ENCODE measurements at places on chromosomes 6 and 20.

DNA sequence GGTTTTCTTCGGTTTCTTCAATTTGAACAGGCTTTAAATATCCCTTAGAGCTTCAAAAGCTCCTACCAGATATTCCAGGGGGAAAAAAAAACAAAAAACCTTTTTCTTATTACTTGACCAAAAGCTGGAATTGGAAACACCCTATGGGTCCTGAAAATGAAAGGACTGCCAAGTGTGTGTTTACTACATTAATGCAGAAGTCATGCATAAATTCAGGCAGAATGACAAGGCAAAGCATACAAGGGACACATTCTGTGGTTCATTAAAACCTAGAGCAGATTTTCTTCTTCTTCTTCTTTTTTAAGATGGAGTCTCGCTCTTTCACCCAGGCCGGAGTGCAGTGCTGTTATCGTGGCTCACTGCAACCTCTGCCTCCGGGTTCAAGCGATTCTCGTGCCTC lies 119.1 kb downstream of the GMDS start:
- DNase-seq, result no peak

GRCh38 chr20:46101957-46102356 lies 12.2 kb upstream of the NCOA5 start:
- DNase-seq, result no peak

GRCh38 chr6:11484441-11484840 lies 53.1 kb upstream of the TMEM170B start:
- no peak for DNase-seq

DNA sequence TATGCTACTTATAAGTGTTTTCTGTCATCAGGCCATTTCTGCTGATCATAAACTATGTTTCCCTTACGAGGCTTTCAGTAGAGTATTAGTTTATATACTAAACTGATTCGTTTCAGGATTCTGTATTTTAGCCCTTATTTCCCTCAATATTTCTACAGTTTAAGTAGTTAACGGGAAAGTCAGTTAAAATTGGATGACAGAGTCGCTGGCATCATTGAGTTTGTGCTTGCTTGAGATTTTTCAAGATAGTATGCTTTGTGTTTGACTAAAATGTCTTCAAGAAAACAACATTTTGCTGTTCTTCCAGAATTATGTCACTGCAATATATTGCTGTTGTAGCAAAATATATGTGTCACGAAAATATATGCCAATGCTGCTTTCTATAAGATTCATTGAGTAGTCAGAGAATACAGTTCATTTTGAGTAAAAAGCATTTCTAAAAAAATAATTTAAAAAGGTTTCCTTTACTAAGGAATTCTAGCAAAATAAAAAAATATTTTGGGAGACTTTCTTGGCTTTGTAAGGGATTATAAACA lies 51.4 kb downstream of the NCOA7 start:
- no peak for DNase-seq

GRCh38 chr6:147126618-147127022 lies 77.6 kb upstream of the STXBP5 start:
- DNase-seq, result no peak

DNA sequence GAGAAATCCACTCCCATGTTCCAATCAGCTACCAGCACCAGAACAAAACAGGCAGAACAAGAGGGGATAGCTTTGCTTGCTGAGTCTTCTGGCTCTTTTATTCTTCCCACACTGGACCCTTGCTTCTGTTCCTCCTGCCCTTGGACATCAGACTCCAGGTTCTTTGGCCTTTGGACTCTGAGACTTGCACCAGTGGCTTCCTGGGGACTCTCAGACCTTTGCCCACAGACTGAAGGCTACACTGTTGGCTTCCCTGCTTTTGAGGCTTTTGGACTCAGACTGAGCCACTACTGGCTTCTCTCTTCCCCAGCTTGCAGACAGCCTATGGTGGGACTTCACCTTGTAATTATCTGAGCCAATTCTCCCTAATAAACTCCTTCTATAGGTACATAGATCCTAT lies 142.4 kb upstream of the RIN2 start:
- DNase-seq, result no peak

- DNase-seq, result no peak
These were observed 137.6 kb downstream of the IMPG1 start for GRCh38 chr6:75934643-75935472.

GRCh38 chr6:21598674-21599023 lies 5.1 kb downstream of the SOX4 start:
- no peak for DNase-seq

DNA sequence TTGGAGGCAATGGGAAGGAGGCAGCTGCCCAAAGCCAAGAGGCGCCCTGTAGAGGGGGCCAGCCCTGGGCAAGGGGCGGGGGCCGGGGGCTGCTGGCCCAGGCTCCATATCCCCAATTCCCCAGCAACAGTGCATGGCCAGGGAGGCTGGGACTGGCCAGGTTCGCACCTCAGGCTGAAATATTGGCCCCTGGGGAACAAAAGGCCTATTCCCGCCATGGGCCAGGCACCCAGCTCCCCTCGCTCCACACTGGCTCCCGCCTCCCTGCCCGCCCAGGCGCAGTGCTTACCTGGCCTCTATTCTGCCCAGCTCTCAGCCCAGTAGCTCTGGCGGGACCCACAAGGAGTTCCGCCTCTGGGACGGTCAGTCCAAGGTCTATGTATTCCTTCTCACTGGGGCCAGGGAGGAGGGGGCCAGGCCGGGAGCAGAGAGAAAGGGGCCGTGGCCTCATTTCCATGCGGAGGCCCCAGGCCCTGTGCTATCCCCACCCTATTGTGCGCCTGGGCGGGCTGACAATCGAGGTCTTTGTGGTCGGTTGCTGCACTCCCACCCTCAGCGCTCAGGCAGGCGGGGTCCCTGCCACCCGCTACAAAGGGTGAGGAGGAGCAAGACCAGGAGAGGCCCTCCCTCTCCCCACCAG lies 42.3 kb downstream of the YTHDF1 start:
- DNase-seq, result no peak

GRCh38 chr6:110814102-110815014 lies 911 bp downstream of the CDK19 start:
- peak; percentile 41 for DNase-seq

DNA sequence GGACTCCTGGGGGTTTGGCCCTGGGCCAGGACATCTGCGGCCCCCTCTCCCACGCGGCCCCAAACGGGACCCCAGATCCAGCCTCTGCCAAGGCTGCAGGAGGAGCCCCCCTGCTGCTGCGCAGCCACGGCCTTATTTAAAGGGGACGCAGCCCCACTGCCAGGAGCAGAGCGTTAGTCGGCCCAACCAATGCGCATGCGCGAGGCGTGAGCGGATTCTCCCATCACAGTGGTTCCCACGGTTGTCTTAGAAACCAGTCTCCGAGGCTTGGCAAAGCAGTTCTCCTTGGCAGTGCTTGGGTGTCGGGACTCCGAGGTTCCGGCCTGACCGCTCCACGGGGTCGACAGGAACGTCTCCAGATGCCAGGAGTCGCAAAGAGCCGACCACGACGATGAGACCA lies 288.3 kb upstream of the ZNF337 start:
- DNase-seq, result peak; percentile 12

DNA sequence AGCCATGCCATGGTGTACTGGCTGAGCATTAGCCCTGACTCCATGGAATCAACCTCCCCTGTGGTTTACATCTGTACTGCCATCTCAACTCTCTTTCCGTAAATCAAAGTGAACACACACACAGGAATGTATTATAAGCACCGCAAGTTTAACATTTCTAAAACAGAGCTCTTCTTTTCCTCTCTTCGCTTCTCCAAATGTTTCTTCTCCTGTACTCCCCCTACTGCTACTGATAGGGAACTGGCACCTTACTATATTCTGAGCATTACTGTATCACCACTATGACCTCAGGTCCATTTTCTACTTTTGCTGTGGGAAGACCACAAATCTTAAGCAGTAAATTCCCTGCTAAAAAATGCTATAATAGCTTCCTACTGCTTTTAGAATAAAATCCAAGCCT lies 101.2 kb downstream of the NUS1 start:
- DNase-seq, result no peak

DNA sequence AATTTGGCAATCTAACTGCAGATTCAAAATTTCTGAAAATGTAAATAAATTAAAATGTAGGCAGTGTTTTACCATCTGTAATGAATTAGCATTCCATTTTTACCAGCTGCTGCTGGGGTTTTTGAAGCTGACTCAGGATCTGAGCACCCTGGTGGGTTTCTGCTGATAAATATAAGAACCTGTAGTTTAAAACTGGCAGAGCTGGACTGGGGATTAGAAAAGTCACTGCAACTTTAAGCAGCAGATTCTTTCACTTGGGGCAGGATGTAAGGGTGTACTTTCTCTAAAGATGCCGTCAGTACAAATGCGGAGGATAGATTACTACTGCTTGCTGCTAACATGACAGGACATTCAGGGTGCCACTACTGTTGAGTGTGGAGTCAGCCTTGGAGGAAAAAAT lies 341.8 kb downstream of the CDKAL1 start:
- no peak for DNase-seq

DNA sequence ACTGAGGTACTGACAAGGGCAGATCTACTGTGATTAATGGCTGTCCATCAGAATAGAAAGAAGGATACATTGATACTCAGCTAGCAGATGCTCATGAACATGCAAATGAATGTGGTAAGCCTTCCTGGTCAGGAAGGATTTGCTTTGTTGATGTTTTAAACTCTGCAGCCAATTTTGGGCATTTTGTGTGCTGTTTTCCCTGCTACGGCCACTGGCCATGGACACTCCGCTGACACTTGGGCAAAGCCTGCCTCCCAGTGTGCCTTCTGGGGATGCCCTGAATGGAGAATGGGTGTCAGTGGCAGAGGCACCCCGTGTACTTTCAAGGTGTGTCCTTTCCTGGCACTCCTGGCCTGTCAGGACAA lies 113.1 kb downstream of the SOBP start:
- no peak for DNase-seq

DNA sequence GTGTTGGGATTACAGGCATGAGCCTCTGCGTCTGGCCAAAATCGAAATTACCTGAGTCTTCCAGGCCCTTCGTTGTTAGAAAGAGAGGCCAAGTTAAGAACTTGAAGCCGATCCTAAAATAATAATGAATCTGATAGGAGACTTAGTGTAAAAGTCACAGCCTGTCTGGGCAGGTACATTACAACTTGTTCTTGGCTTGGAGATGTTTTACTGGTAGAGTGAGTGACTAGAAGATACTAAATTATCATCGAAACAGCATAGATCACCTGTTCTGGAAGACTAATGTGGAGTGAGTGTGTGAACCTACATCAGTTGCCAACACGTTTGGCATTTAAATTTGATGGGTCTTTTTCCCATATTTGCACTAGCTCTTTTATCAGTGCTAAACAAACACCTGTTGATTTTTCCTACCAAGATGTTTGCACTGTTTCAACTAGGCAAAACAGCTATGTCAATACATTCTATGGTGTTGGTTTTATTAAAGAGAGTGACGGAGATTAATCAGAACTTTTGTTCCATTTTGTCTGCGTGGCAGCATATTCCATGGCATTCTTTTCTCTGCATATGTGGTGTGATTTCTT lies 4.6 kb upstream of the TMEM217 start:
- DNase-seq, result no peak

DNA sequence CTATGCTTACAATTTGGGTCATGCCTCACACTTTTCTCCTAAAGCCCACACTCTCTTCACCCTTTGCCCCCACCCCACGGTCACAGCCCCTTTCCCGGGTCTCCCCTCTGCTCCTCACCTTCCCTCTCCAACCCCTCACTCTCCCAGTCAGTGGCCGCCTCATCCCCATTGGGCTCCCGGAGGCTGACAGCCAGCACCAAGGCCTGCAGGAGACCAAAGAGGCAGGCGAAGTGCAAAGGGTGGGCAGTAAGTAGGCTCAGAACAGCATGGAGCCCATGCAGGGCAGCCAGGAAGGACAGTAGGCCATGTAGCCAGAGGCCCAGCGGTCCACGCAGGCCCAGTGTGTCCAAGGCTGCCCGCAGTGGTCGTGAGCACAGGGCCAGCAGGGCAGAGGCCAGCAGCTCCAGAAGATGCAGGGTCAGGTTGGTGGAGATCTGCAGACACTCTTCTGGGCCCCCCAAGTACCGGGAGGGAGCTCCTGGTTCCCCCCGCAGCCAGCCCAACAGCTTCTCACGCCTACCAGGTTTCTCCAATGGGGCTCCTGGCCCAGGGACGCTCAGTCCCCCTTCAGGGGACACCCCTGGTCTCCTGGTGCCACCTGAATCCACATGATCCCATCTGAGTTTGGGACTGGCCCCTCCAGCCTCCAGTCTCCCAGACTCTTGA lies 1.5 kb downstream of the C6orf47 start:
- DNase-seq, result no peak

GRCh38 chr6:130593948-130594347 lies 228.1 kb downstream of the TMEM200A start:
- no peak for DNase-seq

GRCh38 chr6:10831609-10832008 lies 6.7 kb downstream of the MAK start:
- no peak for DNase-seq

DNA sequence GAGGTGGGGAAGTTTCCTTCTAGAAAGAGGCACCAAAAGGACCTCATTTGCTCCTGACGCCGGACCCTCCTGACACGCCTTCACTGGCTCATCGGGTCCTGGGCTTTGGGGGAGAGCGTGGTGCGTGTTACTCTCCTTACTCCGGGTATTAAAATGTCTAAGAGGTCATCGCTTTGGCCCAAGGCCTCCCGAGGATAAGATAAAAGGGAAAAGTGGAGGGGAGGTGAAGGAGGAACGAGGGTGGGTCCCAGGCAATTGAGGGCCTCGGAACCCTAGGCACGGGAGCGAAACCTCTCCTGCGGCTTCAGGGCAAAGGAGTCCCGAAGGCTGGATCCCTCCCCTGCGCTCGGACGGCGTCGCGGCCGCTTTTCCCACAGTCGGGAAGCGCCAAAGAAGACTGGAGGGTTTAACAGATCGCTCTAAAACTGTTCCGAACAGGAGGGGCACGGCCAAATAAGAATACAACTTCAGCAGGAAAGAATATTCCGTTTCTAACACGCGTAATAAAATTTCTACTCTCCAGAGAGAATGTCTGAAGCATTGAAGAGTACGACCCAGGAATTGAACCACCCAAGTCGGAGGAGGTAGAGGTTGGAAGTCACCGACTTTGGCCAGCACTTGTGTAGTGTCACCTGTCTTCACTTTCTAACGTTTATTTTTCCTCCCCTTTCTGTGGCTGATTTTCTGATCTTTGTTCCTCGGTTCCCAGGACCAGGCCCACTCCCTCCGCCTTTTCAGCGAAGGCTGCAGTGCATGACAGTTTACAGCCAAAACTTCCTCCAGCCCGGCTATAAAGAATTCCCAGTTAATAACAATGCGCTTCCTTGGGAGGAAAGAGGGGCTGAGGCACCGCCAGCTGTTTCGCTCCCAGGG lies 2.1 kb upstream of the TBXT start:
- no peak for DNase-seq

DNA sequence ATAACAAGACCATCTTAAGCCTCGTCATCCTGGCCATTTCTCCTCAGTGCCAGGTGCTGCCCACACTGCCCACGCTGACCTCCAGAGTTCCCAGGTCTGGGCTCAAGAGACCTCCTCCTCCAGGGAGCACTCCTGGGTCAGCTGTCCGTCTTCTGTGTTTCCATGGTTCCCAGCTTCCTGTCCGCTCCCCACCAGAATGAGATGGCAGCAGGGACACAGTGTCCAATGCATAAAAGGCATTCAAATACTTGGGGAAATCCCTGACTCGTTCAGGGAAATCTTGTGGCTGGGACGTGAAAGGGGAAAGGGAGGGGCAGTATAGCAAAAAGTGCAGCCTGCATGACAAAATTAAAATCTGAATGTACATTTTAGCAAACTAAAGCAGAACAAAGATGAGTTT lies 54.3 kb downstream of the SLC23A2 start:
- DNase-seq, result no peak

- no peak for DNase-seq
These were observed 9.1 kb downstream of the TMEM181 start for GRCh38 chr6:158569036-158569435.
